Right ventricle myocardium superior (tissue), 1 donor: ENCODE measurements at places on chromosomes 12 and 14. TPM values are rescaled to one million over a fixed set of nuclear protein-coding genes. Genes with fewer than 3 reads are reported as not detected.
A peak's percentile ranks its signal among the peaks of the same experiment; 100 is the strongest.

The TMEM229B gene
- total RNA-seq = 2.3 TPM

The CNPY2 gene
- total RNA-seq = 31.2 TPM

The FGD4 gene
- 17.3 TPM for total RNA-seq

The TEX22 gene
- 1.9 TPM for total RNA-seq

The DGLUCY gene
- 240 TPM for total RNA-seq

The CAPZA3 gene
- not detected for total RNA-seq

The RNASE7 gene
- total RNA-seq = not detected

The GPRC5D gene
- total RNA-seq = not detected

DNA sequence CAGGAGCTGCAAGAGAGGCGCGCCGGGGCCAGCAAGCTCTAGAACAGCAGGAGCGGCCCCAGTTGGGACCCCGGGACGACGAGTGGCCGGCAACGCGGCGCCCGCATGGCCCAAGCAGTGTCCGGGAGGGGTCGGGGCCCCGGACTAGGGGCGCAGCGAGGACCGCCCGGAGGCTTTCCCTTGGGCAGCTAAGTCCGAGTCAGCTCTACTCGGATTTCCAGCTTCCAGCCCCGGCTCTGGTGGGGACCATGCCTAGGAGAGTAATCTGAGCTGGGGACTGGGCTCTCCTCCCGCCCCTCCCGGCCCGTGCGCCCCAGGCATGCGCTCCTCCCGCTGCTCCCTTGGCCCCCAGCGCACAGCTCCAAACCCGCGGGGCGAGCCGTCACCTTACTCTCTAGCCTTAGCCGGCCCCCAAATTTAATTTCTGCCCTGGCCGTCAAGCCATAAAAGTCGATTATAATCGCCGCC lies 41.6 kb upstream of the CAPRIN2 start:
- DNase-seq = peak; percentile 43

DNA sequence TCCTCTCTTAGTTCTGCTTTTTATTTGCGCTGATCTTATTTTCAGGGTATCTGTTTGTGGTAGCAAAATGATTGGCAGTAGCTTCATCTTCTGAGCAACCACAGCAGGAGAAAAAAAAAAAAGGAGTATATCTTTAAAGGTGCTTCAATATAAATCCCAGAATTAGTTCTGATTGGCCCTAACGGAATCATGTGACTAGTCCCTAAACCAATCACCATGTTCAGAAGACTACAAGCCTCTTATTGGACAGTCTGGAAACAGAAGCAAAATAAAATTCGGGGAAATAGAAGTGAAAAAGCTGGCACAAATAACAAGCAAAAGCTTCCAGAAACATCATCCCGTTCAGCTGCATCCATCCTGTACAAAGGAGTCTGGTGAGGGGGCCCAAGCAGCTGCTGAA lies 49.9 kb upstream of the PTPRO start:
- no peak for DNase-seq

GRCh38 chr14:42533476-42533875 lies 926.8 kb downstream of the LRFN5 start:
- DNase-seq = no peak

DNA sequence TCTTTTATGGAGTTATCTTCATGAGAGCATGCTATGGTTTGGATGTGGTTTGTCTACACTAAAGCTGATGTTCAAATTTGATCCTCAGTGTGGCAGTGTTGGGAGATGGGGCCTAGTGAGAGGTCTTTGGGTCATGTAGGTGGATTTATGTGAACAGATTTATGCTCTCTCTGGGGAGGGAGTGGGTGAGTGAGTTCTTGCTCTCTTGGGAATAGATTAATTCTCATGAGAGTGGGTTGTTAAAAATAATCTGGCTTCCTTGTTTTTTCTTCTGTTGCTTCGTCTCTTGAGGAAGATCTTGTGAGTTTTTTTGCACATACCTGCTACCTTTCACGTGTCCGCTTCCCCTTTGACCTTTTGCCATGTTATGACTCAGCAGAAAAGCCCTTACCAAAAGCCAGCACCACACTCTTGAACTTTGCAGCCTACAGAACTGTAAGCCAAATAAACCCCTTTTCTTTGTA lies 20.5 kb downstream of the DERA start:
- no peak for DNase-seq

- no peak for DNase-seq
Measured at GRCh38 chr12:124053851-124054250, 80.8 kb downstream of the ZNF664 start.

DNA sequence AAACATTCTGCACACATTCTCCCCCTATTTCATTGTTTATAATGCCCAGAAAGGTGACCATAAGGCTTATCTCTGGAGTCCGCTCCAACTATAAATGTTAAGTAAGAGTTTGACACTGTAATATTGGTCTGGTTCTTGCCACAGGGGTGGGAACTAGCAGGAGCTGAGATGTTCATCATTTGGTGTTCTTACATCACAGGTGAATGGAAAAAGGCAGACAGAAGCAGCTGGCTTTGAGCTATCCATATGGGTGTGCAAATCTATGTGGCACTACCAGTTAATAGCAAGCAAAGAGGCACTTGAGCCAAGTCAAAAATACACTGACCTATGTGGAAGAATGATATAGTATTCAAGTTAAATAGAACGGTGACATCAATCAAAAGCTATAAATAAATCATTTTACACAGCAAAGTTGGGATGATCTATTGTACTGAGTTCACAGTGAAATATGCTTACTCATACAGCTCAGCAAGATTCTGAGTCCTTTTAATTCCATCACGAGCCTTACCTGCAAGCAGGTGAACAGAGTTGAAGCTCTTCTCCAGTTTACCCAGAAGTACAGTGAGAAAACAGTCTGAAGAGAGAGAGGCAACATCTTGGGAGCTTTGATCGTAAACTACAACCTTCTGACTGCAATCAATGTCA lies 43.2 kb downstream of the DUSP16 start:
- DNase-seq = no peak

DNA sequence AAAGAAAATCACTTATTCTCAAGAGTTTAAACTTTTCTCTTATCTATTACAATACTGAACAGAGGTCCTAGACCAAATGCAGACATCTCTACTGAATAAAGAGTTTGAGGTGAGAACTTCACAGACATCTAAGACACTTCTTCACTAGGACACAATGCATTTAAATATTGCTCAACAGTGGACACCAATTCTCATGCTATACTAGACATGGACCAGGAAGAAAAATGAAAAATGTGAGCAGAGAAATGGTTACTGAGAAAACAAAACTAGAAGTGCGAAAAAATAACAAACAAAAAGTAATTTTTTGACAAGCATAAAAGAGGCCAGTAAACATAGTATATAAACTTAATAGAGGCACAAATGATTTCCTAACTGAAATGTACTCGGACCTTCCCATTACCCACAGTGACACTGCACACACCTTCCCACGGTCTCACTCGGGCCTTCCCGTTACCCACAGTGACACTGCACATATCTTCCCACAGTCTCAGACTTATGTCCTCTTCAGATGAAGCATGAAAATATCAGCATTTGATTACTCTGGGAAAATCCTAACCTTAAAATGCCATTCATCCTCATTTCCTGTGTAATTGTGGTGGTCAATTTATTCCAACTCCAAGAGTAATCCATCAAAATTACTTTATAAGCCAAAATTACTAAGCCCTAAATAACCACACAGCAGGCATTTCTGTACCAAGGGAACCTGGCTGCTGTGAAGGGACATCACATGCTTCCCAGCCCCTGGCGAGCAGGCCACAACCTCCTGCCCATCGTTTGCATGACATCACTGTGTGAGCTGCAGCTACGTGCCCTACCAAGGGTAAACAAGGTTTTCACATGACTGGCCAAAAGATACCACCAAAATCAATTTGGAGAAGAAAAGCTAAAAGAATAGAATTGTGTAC lies 6.4 kb downstream of the SLC15A4 start:
- DNase-seq = peak; percentile 77

DNA sequence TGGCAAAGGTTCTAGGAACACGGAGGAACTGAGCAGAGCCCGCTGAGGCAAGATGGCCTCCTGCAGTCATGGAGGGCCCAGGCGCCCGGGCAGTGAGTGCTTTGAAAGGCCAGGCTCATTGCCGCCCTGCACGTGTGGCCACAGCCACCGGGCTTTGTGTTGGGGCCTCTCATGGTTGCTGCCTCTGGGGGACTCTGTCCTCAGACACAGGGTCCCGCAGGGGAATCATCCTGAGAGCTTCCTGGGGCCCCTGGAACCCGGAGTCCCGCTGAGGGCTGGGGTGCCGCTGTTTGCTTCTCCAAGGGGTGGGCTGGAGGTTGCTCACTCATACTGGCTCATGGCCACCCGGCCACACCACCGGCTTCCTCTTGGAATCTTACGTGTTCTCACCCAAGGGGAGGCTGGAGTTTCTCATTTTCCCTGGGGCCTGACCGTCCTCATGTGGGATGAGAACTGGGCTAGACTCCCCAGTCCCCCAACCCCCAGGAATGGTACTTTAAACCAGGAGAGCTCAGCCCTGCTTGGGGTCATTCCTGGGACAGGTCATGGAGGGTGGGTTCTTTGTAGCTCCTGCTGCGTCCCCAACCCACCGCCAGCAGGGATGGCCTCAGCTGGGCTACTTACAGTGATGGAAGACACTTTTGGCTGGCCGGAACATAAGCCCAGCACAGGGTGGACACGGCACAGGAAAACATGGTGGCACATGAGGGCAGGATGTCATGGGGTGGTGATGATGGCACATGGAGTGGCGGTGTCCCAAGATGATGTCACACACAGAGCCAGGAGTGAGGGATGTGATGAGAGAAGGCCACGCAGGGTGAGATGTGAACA lies 21.1 kb upstream of the LRTM2 start:
- DNase-seq = no peak

GRCh38 chr14:24430682-24431568 lies 1.2 kb downstream of the KHNYN start:
- no peak for DNase-seq

- DNase-seq = no peak
Measured at GRCh38 chr14:94180655-94181271, 6.6 kb downstream of the PPP4R4 start.

- no peak for DNase-seq
Measured at GRCh38 chr14:58215191-58215914, 15.4 kb downstream of the ACTR10 start.

DNA sequence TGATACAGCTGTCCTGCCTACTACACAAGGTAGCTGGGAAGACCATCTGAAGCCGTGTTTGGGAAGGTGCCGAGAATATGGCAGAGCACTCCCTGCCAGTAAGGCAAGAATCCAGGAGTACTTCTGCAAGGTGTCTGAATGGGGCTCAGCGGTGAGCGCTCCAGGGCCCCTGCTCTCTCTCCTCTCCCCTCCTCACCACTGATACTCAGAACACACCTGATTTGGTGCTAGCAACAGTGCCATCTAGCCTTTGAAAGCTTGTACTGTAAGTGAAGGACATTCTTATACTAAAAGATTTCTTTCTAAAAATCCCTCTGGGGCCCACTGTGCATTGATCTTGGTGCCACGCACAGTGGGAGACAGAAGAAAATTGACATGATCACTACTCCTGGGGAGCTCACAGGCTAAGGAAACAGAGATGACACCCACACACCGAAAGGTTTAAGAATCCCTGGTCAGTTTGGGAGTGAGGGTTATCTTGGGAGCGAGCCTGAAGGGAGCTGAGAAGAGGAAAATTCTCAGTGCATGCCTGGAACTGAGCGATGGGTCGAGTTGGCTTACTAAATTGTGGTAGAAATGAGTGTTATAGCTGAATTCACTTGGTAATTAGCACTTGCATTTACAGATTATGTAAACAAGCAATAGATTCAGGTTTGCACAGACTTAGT lies 216.9 kb downstream of the NTF3 start:
- no peak for DNase-seq

DNA sequence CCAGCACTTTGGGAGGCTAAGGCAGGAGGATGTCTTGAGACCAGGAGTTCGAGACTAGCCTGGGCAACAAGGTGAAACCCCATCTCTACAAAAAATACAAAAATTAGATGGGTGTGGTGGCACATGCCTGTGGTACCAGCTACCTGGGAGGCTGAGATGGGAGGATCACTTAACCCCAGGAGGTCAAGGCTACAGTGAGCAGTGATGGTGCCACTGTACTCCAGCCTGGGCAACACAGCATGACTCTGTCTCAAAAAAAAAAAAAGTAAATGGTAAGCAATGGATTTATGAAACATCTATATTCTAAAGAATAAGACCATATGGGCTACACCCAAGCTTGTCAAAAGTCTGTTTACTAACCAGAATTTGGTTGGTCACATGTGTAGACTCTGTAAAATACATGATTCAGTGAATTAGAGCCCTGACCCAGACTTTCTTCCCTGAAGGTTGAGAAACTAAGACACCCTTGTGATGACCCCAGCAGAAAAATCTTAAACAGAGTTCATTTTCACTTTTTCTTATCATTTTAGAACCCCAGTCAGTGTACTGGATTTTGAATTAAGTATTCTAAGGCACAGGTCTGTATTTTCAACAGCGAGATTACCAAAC lies 12.1 kb downstream of the FGD6 start:
- no peak for DNase-seq

- no peak for DNase-seq
Measured at GRCh38 chr14:47257013-47257412, 418.4 kb downstream of the MDGA2 start.

DNA sequence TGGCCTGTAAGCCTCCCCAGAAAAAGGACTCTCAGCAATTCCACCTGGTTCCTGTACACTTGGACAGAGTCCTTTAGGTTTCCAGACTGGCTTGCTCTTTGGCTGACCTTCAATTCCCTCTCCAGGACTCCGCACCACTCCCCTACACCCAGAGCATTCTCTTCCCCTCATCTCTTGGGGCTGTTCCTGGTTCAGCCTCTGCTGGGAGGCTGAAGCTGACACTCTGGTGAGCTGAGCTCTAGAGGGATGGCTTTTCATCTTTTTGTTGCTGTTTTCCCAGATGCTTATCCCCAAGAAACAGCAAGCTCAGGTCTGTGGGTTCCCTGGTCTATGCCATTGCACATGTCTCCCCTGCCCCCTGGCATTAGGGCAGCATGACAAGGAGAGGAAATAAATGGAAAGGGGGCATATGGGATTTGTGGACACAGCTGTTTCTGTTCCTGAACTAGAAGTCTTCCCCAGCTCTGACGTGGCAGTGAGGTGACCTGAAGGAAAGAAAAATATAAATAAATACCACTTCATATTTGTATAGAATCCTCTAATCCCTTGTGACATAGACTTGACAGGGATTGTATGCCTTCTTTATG lies 1.3 kb downstream of the RNASE7 start:
- DNase-seq = no peak

- peak; percentile 32 for DNase-seq
Measured at GRCh38 chr12:122845865-122846621, 10.8 kb downstream of the HIP1R start.

DNA sequence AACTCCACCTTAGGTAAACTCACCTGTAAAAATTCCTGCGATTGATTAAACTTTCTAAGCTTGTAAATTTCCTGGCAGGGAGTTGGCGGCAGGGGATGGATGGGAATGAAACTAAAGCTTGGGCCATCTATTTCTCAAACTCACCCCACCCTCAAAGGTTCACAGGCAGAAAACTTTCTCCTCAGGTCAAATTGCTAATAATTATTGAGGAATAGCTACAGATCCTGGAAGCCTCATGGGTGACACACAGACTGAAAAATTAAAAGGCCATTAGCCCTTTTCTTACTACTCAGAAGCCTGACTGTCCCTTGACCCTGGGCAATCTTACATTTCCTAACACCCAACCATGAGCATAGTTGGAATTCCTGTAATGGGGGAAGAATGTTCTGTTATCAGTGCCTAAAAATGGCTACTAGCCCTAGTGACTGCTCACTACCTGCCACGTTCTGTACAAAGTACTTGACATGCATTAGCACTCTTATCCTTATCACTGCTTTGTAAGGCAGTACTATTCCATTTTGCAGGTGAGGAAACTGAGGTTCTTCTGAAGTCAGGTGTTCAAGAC lies 12.4 kb upstream of the SYNDIG1L start:
- no peak for DNase-seq
